ENCODE measurements at places on chromosomes 7 and 10.

DNA sequence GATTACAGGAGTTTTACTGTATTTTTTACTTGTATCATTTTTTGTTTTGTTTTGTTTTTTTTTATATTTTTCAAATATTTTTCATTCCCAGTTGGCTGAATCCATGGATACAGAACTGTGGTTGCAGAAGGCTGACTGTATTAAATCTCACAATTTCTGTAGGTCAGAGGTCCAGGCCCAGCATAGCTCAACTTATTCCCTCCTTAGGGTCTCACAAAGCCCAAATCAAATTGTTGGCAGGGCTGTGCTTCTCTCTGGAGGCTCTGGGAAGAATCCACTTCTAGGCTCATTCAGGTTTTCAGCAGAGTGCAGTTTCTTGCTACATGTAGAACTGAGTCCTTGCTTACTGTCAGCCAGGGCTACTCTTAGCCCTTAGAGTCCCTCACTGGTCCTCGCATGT lies 22.6 kb downstream of the TSPAN14 start:
- DNase-seq, result no peak

GRCh38 chr10:78162853-78163252 lies 129.2 kb downstream of the RPS24 start:
- DNase-seq, result no peak

DNA sequence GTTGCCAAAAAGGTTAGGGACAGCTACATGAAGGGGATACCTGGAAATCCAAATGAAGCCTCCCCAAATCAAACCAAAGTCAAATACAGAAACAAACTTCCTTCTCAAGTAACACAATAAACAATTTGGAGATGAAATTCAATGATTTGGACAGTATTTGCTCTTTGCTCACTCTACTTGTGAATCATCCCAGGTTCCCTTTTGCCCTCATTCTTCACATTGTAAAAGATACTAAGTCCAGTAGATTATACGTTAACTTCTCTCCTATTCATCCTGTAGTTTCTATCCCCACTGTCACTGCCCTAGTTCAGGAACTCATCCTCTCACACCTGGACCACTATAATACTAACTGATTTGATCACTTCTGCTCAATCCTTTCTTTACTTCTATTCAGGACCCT lies 28.3 kb downstream of the FZD1 start:
- no peak for DNase-seq

- DNase-seq, result no peak
These were observed 38.1 kb downstream of the TSPAN12 start for GRCh38 chr7:120819861-120820260.

DNA sequence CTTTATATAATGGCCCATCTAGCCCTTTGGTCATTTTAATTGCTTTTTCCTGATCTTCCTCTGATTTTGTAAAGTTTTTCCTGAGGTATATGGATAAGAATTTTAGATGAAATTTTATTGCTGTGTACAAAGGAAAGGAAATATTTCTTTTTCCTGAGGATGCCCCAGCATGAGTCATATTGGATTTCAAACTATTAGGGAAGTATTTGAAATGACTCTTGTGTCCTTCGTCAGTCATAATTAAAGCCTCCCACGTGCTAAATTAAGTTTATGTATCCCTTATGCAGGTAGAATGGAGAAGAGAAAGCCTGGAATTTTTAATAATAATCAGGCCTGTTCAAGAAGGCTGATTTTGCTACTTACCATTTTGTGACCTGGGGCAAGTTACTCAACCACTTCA lies 82.6 kb upstream of the GLI3 start:
- DNase-seq, result no peak

GRCh38 chr10:28769091-28769604 lies 91.8 kb downstream of the BAMBI start:
- DNase-seq, result no peak

- DNase-seq, result no peak
These were observed 313.1 kb downstream of the AUTS2 start for GRCh38 chr7:69911337-69911736.

- DNase-seq, result no peak
These were observed 127.6 kb downstream of the COBL start for GRCh38 chr7:51188987-51189386.

DNA sequence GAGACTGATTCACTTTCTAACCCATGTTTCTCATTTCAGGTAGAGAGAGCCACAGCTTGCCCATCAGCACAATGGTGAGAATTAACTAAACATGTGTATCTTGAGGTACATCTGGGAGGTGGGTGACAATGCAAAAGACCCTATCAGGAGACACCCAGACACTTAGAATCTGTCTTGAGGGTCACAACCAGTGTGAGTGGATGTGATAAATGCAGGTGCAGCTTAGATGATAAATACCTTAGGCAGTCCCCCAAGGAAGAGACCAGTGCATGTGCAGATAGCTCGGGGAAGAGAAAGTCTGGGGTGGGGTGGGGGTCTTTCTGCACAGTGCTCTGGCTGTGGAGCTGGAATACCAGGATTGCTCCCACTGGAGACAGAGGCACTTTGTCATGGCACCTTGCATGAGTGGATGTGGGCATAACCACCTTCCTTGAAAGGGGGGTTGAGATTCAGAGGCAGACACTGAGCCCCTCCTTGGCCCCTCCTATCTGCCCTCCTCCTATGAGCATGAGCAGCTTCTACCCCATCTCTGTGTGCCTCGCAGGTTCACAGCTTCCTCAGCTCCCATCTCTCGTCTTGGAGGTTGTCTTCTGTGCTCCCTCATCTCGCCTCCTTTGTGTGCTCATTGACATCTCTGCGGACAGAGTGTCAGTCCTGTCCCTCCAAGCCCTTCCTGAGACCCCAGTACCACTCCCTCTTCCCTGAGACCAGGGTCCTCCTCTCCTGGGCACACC lies 349.8 kb downstream of the TCERG1L start:
- DNase-seq, result no peak

DNA sequence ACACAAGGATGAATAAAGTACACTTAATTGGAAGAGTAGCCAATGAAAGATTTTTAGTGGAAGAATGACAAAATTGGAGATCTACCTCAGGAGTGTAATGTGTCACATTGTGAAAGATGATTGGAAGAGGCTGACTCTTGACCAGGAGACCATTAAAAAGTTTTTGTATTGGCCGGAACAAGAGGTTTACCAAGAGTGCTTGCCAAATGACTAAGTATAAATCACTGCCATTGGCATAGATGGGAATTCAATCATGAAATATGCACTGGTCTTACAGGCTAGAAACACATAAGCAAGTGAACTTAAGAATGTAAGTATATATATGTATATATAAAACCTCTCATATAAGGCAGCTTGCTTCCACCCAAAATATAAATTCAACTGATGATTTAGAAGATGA lies 58.7 kb upstream of the TFEC start:
- DNase-seq, result no peak

DNA sequence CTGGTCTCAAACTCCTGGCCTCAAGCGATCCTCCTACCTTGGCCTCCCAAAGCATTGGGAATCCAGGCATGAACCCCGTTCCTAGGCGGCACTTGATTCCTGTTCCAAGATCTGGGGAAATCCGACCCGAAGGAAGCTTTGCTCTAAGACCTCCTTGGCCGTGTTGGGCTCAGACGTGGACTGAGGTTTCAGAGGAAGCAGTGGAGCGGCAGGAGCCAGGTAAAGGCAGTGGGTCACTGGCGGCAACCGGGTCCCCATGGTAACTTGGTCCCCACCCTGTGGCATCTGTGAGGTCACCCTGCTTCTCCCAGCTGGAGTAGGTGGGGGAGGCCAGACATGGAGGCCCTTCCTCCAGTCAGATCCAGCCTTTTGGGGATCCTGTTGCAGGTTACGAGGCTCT lies at the start of gene TMEM270:
TSS of gene TMEM270 (plus strand) at position 301 of the 400 bp plus-strand sequence. CDS start at position 337, 36 bp downstream.
- DNase-seq, result no peak

- DNase-seq, result peak; percentile 60
These were observed at the start of gene SFXN4 for GRCh38 chr10:119165171-119166117. Gene SFXN4, minus strand, starts transcription at chr10:119165714. Its CDS starts 67 bp downstream, at chr10:119165647.

- peak; percentile 12 for DNase-seq
These were observed 39.3 kb downstream of the RABGEF1 start for GRCh38 chr7:66779669-66780409.

DNA sequence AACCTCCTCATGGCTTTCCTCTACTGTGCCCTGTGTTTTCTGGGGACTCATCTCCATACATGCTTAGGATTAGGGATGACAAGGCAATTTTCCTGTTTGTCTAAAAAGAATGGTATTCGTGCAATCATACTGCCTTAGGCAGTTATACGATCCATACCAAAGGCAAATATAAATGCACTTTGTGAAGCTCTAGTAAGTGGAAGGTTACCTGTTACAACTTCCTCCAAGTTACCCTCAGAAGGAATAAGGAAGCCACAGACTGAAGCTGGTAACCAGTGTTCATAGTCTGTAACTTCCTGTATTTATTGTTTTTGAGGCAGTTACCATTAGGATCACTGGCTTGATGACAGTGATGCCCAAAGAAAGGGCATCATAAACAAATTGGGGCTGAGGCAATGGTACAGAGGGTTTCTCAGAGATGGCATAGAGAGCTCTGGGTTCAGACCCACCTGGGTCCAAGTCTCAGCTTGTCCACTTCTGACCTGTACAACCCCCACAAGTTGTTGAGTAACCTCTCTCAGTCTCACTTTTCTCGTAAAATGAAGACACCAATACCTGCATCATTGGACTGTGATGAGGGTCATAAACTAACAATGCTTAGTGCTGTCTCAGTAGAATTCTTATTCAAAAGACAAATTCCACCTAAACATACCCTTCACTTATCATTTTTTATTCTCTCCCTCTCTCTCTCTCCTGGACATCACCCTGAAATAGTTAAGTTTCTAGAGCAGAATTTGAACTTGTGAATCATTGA lies 138.2 kb downstream of the ELMO1 start:
- no peak for DNase-seq

DNA sequence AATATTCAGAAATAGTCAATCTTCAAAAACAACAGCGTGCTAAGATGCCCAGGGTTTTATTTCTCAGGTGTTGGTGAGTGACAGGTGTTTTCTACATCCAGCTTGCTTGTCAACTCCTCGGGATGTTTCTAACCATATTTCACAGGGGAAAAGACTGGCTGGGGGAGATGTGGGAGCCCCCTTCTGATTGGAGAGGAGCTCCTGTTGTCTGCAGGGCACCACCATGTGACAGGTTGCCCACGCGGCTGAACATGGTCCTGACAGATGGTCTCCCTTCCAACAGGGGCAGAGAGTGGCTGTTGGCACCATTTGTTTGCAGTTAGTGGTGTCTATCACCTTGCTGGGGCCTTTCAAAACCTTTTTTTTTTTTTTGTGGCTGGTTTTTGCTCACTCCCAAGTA lies 16.5 kb upstream of the GPR26 start:
- no peak for DNase-seq

- DNase-seq, result no peak
These were observed 545.9 kb downstream of the SORCS1 start for GRCh38 chr10:106618646-106619045.

DNA sequence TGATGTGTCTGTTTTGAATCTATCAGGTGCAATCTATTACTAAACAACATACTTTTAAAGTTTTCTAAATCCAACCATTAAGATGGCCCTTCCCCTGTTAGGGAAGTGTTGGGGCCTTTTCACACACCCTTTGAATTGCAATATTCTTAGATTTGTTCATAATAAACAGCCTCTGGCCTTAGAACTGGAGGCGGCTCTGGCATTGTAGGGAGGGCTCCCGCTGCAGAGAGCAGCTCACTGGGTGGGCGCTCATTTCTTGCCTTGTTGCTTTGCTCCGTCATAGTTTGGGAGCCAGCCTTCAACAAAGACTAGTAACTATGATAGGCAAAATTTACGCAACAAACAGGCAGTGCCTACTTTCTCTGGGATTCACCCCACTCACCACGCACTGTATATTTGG lies 4.2 kb upstream of the HOXA10 start:
- no peak for DNase-seq

DNA sequence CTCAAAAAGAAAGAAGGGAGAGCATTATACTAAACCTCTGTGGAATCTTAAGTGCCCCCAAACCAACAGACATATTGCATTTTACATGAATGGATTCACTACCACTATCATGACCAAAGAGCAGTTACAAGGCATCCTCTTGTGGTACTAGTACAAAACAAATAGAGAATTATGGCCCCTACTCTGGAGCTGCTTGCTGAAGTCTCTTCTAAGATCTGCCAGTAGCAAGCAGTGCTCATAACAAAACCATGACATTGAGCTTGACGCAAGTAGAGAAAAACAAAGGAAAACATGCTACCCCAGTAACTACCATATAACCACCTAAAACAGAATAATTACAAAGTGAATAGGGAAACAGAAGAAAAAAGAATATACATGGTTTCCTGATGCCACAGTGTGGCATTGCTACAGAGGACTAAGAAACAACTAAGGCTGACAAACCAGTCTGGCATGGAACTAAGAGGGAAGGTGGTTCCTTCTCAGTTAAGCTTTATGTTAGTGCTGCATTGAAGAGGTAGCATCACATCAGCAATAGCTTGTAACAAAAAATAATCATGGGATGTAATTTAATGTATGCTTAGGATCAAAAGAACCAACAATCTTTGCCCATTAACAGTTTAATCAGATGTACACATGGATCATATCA lies 150.2 kb upstream of the AGR3 start:
- no peak for DNase-seq

- no peak for DNase-seq
These were observed 370.5 kb upstream of the BMPER start for GRCh38 chr7:33534833-33535232.

DNA sequence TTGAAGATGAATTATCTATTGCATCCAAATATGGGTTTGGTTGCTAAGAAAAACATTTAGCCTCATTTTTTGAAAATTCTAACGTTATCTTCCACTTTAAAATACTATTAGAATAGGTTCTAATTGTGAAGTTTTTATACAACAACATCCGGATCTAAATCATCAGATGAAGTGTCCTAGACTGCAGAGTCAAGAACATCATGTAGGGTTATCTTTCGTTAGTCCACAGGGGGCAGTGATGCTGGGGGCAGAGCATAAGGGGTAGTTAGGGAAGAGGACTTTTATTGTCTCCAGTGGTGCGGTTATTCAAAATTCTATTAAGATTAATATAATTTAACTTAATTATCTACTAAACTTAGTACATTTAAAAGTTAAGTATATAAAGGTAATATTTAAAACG lies 990.6 kb upstream of the PHF14 start:
- no peak for DNase-seq

DNA sequence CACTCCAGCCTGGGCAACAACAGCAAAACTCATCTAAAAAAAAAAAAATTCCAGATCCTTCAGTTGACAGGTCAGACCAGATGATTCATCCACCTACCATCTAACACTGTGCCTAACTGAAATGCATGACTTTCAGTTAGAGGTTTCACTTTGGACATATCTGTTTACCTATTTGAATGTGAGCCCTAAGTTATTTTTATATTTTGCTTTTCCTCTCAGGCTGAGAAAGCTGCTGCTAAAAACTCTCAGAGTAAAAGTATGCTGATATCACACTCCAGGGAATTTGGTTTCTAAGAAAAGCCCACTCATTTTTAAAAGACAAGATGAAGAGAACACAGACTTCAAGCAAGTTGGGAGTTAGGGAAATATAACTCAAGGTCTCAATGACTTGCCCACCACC lies 126.0 kb downstream of the SGMS1 start:
- DNase-seq, result peak; percentile 28

GRCh38 chr10:4701016-4701415 lies 125.0 kb upstream of the AKR1E2 start:
- DNase-seq, result no peak

GRCh38 chr10:123945325-123945920 lies 53.8 kb upstream of the CPXM2 start:
- DNase-seq, result peak; percentile 12

- no peak for DNase-seq
These were observed 53.1 kb upstream of the NPS start for GRCh38 chr10:127496035-127496434.

GRCh38 chr10:36066102-36066501 lies 424.0 kb upstream of the FZD8 start:
- no peak for DNase-seq
